ENCODE measurements at places on chromosomes 3 and 15. TPM values are rescaled to one million over a fixed set of nuclear protein-coding genes. Genes with fewer than 3 reads are reported as not detected.

- no peak for DNase-seq
Measured at GRCh38 chr3:188974856-188975599, 196.7 kb upstream of the TPRG1 start.

TNFAIP8L3 gene
- total RNA-seq: 1.8 TPM

DNA sequence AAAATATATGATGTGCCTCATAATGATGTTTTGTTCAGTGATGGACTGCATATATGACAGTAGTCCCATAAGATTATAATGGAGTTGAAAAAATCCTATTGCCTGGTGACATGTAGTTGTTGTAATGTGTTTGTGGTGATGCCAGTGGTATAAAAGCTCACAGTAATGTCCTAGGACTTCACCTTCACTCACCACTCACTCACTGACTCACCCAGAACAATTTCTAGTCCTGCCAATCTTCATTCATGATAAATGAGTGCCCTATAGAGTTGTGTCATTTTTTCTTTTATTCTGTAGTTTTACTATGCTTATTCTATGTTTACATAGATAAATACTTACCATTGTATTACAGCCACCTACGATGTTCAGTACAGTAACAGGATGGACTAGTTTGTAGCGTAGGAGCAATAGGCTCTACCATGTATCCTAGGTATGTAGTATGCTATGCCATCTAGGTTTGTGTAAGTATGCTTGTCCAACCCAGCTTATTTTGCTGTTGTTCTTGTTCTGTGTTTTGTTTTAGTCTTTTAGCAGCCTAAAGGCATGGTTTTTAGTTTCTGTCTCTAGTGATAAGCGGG is 88.5 kb upstream of the LRRFIP2 start:
- no peak for DNase-seq

- DNase-seq: no peak
Measured at GRCh38 chr3:100047455-100048141, 66.7 kb downstream of the FILIP1L start.

DNA sequence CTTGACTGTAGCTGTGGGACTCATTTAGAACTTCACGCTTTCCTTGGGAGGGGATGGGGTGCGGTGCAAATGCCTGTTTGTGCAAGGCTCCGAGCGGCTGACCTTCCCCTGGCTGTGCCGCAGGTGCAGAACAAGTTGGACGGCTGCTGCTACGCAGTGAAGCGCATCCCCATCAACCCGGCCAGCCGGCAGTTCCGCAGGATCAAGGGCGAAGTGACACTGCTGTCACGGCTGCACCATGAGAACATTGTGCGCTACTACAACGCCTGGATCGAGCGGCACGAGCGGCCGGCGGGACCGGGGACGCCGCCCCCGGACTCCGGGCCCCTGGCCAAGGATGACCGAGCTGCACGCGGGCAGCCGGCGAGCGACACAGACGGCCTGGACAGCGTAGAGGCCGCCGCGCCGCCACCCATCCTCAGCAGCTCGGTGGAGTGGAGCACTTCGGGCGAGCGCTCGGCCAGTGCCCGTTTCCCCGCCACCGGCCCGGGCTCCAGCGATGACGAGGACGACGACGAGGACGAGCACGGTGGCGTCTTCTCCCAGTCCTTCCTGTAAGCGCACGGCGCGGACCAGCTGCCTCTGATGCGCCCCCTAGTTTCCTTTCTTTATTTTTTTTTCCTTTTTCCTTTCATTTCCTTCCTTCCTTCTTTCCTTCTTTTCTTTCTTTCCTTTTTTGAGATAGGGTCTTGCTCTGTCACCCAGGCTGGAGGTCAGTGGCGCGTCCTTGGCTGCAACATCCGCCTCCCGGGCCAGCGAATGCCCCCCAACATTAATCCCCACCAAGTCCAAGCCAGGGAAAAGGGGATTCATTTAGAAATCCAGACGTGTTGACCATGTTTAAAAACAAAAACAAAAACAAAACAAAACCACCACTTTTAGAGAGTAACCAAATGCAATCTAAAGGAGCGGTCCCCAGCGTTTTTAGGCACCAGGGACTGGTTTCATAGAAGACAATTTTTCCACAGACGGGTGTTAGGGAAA is 42.7 kb downstream of the EIF2AK4 start:
- DNase-seq: no peak

FYTTD1 gene
- total RNA-seq: 57.5 TPM

ALDH1A3 gene
- not detected for total RNA-seq

DNA sequence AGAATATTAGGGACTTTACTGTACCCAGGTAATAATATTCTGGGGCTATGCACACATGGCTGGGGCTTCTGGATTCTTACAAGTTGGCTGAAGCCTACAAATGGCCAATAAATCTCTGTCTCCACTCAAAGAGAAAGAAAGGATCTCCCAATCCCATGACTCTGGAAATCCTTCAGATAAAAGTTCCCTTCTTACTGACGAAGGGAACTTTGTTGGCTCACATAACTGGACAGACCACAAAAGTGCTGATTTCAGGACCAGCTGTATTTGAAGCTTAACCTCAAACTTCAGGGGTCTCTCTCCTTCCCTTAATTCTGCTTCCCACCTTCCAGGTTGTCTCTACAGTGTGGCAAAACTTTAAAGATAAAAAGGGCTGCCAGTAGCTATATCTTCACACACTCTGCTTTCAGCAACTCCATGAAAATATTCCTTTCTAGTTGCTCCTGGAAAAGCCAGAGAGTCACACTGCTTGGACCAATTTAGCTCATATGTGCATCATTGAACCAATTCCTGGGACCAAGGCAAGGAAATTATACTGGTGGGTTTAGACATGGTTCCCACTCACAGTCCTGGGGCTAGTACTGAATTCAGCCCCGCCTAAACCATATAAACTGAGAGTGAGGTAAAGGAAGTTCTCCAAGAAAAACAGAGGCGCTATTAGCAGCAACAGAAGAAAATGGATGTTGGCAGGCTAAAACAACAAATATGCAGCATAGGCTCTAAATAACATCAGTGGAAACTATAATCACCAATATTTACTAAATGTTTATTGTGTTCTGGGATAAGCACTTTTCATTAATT is 290.0 kb upstream of the GADL1 start:
- DNase-seq: no peak

GPR176 gene
- 0.53 TPM for total RNA-seq

GOLGA6L4 gene
- total RNA-seq: 1.8 TPM

GALNT15 gene
- total RNA-seq: not detected

Data from activated T-helper 2 cell treated with anti-CD3 and anti-CD28 coated beads, Interferon-gamma antibody, Interleukin-2, Interleukin-4, amounts not matched to agents 10 μg/mL and 5 μg/mL and 100 μg/mL, durations not matched to agents 14 hours and 24 hours and 36 hours (primary cell).